Right cardiac atrium (tissue), 5 donors: ENCODE measurements at places on chromosomes 1 and 21.

GRCh38 chr1:224767676-224768075 lies 151.6 kb downstream of the CNIH3 start:
- no peak for DNase-seq

DNA sequence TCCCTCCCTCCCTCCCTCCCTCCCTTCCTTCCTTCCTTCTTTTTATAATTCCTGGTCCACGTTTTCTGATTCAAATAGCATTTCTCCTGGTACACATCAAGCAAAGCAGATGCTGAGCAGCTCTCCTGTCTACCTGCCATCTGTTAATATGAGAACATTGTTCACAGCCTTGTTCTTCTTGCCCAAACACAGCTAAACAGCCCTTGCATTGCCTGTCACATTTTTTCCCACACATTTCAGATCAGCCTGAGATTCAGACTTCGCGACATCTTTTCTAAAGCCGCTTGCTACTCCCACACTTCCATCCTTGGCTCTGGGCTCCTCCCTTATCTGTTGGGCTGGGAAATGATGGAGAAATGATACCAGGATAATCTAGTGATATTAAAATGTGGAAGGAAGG lies 200.5 kb downstream of the PCP4 start:
- no peak for DNase-seq

- no peak for DNase-seq
Observed at GRCh38 chr1:4019606-4020331, 119.7 kb upstream of the C1orf174 start.

GRCh38 chr21:29064850-29065481 lies 8.5 kb downstream of the CCT8 start:
- no peak for DNase-seq

GRCh38 chr1:48931506-48932192 lies 155.0 kb upstream of the BEND5 start:
- peak; percentile 17 for DNase-seq

- DNase-seq = no peak
Observed at GRCh38 chr1:246281639-246282038, 225.4 kb downstream of the SMYD3 start.

DNA sequence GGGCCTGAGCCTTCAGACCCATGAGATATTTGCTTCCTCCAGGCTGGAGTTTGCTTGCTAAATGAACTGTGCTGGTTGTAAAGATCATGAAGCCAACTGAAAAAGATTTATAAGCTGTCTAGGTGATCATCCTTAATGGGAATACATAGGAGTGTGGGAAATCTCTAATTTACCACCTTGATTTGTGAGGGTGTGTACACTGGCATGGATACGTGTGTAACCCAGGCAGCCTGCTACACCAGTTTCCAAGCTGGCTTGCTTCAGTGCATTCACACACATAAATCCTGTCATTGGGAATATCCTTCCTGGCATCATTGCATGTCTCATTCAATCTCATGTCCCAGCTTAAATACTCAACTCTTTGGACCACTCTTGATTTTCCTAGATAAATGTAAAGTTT lies 57.6 kb upstream of the GNG12 start:
- no peak for DNase-seq

GRCh38 chr1:184480736-184481135 lies 93.9 kb downstream of the C1orf21 start:
- no peak for DNase-seq

DNA sequence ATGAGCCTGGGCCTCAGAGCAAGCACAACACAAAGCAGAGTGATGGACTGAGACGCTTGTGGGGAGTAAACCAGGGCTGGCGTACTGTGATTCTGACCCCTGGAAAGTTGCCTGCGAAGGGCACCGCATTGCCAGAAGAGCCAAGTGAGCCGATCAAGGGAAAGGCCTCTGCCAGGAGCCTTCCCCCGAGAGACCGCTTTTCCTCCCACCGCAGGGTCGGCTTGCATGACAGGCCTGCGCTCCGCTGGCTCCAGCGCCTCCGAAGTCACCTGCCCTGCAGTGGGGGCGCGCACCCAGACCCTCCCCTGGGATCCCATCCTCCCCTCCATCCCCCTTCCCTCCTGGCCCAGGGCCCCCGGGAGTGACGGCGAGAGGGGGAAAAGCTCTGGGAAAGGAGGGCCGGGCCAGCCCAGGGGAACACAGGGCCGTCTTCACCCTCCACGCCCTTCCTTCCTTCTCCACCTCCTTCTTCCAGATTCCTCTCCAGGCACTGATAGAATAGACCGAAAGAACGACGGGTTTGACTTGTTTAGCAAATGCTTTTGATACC lies 165.0 kb downstream of the TRIM33 start:
- DNase-seq = peak; percentile 79

DNA sequence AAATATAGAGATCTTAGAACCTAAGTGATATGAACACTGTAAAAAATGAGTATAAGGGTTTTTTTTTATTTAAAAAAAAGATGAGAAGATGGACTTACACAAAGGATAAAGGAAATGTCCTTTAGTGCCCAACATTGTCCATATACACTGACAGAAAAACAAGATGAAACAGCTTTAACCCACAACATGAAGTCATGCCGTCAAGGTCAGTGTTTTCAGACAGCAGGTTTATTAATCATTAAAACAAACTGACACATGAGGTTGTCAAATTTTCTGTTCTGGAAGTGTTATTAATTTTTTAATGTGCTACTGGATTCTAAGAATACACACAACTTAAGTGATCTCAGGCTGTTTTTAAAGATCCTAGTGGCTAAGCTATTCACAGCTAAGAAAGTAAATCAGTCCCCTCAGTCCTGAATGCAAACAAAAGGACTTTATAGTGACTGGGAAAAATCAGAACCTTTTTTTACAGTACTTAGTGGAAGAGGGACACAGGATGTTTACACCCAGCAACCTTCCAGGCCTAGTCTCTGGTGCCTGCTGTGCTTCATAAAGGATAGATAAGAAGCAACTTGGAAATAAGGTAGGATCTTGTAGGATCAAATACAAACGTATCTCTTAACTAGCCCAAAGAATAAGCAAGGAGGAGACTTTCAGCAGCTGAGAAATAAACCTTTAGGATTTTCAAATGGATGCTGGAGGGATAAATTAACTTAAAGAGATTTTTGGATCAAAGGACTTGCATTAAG lies 21.9 kb upstream of the PKN2 start:
- DNase-seq = no peak

- no peak for DNase-seq
Observed at GRCh38 chr1:169426174-169426705, 1.0 kb downstream of the CCDC181 start.

DNA sequence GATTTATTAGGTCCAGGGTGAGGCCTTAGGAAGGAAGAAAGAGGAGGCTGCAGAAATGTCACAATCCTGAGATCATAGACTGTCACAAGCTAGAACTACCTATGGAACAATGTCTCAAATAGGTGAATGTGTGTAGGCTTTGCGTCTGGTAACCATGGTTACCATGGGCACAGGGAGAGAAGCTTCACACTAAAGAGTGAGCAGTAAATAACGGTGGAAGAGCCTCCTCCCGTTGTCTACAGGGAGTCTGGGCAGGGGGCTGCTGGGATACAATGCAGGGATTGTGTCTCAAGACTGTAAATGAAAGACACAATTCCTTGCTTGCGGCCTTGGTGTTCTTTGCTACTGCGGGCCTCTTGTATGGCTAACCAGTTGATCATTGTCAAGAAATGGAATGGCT lies 28.2 kb upstream of the KCNJ6 start:
- DNase-seq = no peak

DNA sequence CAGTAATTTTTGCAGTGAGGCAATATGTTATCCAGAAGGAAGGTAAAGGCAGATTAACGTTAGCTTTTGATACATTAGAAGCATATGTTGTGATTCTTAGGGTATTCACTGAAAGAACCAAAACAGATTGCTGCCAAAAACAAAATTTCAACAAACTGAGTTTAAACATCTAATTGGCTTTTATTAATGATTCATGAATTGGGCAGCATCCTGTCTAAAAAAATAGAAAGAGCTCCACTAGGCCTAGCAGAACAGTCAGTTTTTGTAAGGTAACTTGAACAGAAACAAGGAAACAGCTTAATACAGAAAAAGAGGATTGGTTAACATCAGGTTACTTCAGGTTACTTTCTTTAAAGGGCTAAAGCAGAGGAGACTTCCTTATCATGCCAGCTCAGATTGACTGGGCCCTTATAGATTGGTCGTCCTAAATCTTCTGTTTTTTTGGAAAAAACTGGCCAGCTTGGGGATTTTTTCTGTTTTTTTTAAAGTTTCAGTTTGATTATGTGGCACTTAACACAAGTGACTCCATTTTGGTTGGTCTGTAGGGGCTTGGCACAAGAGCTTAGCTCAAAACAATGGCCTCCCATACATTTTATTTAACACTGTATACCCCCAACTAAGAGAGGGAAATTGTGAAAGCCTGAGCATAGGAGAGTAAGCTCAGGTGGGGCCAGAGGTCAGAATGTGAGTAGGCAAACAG lies 36.8 kb upstream of the GALNT2 start:
- DNase-seq = no peak

GRCh38 chr1:228211531-228212414 lies 3.9 kb downstream of the OBSCN start:
- DNase-seq = no peak

DNA sequence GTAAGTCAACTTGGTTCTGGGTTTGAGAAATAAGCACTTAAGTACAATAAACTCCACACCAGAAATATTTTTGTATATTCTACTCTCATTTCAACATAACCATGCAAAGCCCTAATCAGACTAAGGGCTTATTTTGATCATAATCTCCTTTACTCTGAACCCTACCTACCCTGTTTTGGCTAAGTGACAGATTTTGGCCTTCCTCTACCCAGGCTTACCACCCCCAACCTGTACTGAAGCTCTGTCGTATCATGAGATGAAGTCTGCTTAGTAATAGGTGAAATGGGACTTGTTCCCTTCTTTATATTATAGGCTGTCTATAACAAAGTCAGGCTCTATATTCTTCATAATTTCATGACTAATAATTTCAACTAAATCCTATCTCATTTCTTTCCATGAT lies 135.5 kb downstream of the RERE start:
- no peak for DNase-seq

DNA sequence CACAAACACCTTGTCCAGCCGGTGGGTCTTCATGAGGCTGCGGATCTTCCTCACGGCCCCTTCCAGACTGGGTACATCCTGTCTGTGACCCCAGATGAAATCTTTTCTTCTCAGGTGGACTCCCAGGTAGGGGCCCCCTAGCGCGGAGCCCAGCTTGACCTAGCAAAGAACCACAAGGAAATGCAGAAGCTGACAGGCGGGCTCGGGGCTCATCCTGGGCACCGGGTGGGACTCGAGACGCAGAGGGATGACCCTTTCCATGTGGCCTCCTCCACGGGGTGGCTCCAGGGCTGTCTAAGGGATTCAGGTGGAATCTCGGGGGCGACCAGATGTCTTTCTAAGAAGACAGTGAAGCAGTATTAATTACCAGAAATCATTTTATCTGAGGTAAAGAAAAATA lies 17.8 kb downstream of the POFUT2 start:
- DNase-seq = peak; percentile 28

GRCh38 chr1:89808441-89809117 lies 12.3 kb upstream of the LRRC8D start:
- no peak for DNase-seq

GRCh38 chr1:63122079-63122478 lies 200.3 kb upstream of the FOXD3 start:
- DNase-seq = no peak

- DNase-seq = no peak
Observed at GRCh38 chr1:99935534-99935933, 34.3 kb upstream of the SLC35A3 start.

DNA sequence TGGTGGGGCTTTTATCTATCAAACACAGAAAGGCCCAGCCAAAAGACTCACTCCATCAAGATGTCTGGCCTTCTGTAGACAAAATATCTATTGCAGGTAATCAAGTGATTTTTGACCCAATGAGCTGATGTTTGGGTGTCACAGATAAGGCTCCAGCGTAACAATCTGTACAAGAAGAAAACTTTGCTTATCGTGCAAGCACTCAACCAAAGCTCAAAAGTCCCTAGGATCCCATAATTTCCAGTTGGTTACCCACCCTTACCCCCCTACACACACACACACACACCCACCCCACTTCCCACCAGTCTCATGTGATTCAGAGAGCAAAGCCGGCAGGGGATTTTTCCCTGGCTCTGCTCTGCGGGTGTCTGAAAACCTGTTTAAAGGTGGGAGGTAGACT lies 5.8 kb downstream of the ITPKB start:
- no peak for DNase-seq

GRCh38 chr1:110524311-110525248 lies 5.6 kb upstream of the KCNA10 start:
- no peak for DNase-seq

- DNase-seq = no peak
Observed at GRCh38 chr1:9070486-9070885, 1.1 kb upstream of the SLC2A5 start.

- no peak for DNase-seq
Observed at GRCh38 chr1:173210716-173211231, 3.6 kb upstream of the TNFSF4 start.

DNA sequence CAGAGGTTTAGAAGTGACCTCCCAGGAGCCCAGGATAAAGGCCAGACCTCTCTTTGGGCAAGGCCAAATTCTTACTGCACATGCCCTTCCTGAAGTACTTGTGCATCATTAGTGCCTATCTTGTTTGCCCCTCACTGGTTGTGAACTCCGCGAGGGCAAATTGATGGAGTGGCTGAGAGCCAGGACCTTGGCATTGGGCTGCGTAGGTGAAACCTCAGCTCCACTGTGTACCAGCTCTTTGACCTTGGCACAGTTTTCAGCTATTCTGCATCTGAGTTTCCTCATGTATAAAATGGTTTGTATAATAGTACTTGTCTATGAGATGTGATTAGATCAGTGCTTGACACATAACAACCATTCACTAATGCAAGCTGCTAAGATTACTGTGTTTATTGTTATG lies 11.5 kb downstream of the OTUD3 start:
- DNase-seq = no peak

- no peak for DNase-seq
Observed at GRCh38 chr1:37410815-37411214, 63.6 kb upstream of the ZC3H12A start.

- DNase-seq = no peak
Observed at GRCh38 chr21:41158026-41158425, 9.9 kb upstream of the BACE2 start.

GRCh38 chr1:28512058-28512611 lies 6.3 kb downstream of the RCC1 start:
- no peak for DNase-seq

- peak; percentile 54 for DNase-seq
Observed at GRCh38 chr1:12507631-12508030, 110.4 kb downstream of the DHRS3 start.

DNA sequence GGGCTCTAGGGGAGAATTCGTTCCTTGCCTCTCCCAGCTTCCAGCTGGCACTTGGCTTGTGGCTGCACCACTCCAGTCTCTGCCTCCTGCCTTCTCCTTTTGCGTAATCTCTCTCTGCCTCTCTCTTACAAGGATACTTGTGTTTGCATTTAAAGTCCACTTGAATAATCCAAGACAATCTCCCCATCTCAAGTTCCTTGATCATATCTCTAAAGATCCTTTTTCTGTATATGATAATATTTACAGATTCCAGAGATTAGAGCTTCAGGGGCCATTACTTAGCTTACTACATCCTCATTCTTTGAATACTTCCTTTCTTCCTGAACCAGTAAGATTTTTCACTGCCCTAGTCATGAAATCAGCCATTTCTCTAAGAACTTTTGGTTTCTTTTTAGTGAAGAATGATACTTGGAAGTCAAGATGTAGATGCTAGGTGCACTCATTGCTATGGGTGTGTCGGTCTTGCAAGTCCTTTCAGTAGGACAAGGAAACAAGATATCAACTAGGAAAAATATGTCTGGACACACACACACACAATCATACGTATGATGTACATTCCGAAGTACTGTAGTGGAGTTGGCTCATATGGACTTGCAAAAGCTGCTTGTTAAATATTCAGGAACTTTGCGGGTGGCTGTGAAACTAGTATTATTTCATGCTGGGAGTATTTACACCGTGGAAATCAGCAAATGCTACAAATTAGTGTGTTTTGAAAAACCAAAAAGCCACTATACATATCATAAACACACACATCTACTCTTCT lies 20.8 kb upstream of the RLF start:
- no peak for DNase-seq
